ENCODE measurements at places on chromosomes 16 and 17.

GRCh38 chr17:57585341-57586195 lies 159.5 kb downstream of the CCDC182 start:
- no peak for DNase-seq

GRCh38 chr17:14481664-14482063 lies 180.8 kb downstream of the HS3ST3B1 start:
- no peak for DNase-seq

DNA sequence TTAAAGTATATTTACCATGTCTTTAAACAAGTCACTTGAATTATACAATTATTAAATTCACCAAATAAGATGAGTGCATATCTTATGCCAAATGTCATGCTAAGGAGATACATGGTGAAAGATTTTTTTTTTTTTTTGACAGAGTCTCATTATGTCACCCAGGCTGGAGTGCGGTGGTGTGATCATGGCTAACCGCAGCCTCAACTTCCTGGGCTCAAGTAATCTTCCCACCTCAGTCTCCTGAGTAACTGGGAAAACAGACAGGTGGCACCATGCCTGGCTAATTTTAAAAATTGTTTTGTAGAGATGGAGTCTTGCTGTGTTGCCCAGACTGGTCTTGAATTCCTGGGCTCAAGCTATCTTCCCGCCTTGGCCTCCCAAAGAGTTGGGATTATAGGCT lies 149.0 kb upstream of the GOT2 start:
- no peak for DNase-seq

DNA sequence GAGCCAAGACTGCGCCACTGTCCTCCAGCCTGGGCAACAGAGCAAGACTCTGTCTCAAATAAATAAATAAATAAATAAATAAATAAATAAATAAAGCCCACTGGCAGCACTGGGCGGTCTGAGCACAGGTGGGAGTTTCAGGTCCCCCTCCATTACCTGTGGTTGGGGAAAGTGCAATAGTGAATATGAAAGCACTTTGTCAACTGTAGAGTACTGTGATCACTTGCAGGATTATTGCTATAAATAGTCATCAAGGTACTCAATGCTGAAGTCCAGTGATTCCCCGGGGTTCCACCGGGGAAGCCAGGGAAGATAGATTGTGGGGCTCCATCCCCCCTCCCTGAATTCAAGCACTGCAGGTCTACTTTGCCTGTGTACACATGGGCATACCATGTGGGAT lies 42.7 kb upstream of the CPNE2 start:
- DNase-seq, result no peak

GRCh38 chr17:59848778-59849177 lies 44.0 kb downstream of the TUBD1 start:
- DNase-seq, result no peak

GRCh38 chr17:80328634-80329380 lies 68.2 kb downstream of the RNF213 start:
- no peak for DNase-seq

- no peak for DNase-seq
These were observed 15.2 kb downstream of the ANKRD11 start for GRCh38 chr16:89475144-89475543.

DNA sequence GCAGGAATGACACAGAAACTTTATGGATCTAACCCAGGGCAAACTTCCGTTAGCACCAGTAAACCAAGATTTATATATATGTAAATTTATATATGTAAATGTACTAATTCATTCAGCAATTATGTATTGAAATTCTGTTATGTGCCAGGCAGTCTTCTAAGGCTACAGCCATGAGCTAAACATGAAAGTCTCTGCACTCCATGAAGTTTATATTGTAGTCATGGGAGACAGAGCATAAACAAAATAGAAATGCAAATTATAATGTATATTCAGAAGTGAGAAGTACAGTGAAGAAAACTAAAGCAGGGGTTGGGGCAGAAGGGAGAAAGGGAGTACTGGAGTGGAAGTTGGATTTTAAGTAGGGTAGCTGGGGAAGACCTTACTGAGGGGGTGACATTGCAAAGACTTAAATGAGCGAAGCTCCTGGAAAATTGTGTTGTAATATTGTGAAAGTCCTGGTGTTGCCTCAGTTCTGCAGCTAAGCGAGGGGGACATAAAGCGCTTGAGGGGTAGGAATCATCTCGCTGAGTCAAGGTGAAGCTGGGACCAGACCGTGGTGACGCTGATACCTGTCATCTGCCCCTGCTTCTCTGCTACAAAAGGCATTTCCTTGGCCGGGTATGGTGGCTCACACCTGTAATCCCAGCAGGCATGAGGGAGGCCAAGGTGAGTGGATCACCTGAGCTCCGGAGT lies 64.8 kb downstream of the YPEL2 start:
- DNase-seq, result no peak

DNA sequence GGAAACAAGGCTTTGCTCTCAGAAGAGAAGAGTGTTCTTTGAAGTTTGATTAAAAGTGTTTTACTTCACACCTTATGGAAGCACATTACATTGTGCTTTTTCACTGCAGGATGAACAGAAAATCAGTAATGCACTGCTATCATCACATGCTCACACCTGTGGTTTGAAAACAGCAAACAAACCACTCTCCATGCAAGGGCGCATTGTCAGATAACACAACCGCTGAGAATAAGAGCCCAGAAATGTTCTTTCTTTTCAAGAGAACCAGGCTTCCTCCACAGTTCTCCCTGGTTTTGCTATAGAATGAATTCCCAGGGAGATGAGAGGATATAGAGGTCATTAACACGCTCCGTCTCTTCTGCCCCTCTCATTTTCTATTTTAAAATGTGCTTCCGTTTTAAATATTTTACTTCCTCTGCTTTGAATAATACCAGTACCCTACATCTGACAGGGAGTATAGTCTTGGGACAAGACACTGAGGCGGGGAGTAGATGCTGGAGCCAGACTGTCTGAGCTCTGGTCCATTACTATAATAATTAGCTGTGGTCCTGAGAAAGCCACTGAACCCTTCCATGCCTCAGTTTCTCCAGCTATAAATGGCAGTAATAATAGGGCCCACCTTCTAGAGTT lies 71.6 kb downstream of the CDK5R1 start:
- no peak for DNase-seq
